ENCODE measurements at places on chromosomes 5 and 9.

- DNase-seq: no peak
Measured at GRCh38 chr9:36100532-36100931, 36.0 kb upstream of the GLIPR2 start.

DNA sequence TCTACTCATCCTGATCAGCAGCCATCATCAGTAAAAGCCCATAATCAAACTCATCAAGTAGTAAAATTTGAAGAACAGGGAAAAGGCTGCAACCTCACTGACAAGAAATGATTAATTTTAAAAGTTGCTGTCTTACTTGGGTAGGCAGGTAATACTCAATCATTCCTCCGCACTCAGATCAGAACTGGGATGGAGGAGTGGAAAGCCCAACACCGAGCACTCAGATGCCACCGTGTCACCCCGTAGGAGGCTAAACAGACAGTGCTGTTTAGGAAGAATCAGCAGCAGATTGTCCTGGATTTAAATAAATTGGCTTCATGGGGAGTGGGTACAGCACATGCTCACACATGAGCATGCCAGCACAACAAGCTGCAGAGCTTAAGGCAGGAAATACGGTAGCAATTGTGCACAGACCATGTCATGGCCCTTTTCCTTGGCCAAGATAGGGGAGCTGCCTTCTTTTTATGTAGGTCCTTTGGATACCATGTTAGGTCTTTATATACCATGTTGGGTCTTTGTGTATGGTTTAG, 92.6 kb upstream of the CDH6 start:
- no peak for DNase-seq

DNA sequence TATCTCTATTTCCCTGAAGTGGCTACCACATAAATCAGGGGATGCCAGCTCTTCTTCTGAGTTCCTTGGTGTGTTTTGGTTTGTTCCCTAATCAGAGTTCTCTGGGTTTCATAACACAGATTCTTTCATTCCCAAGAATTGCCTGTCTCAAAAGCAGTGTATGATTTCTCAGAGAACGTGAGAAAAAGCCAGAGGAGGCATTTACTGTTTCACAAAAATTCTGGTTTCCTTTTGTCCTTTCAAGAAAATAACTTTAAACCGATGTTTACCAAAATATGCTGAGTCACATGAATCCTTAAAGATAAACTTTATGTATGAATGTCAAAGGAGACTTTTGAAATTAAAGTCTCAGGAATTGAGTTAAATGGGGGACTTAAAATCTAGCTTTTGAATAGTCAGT, 314.3 kb downstream of the EBF1 start:
- DNase-seq: no peak

DNA sequence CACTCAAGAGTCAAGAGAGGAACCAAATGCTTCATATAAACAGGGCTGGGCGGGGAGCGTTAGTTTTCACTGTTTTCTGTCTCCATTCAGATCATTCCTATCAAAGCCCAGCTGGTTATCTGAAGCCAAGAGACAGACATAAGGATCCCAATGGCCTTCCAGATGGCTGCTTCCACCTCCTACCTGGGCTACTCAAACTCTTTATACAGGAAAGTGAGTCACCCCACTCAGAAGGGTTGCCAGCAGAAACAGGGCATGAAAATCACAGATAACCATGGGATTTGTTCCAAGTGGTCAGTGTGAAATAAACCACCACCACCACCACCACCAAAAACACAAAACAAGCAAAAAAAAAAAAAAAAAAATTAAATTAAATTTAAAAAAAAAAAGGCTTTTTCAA, 5.5 kb downstream of the PRSS3 start:
- no peak for DNase-seq

DNA sequence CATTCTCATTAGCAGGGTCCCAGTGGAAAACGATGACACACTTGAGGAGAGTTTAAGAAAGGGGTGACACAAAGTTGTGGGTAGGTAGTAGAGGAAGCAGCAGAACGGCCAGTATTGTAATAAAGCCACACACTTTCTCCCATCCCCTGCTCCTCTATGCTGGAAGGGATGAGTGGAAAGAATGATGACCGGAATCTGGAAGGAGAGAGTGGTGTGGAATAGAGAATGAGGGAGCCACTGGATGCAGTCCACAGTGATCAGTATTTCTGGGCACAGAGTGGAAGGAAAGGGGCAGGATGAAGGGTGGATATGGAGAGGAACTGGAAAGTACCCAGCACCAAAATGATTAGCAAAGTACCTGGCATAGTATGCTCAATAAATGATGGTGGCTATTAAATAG, 133.8 kb upstream of the DAB2 start:
- DNase-seq: no peak

DNA sequence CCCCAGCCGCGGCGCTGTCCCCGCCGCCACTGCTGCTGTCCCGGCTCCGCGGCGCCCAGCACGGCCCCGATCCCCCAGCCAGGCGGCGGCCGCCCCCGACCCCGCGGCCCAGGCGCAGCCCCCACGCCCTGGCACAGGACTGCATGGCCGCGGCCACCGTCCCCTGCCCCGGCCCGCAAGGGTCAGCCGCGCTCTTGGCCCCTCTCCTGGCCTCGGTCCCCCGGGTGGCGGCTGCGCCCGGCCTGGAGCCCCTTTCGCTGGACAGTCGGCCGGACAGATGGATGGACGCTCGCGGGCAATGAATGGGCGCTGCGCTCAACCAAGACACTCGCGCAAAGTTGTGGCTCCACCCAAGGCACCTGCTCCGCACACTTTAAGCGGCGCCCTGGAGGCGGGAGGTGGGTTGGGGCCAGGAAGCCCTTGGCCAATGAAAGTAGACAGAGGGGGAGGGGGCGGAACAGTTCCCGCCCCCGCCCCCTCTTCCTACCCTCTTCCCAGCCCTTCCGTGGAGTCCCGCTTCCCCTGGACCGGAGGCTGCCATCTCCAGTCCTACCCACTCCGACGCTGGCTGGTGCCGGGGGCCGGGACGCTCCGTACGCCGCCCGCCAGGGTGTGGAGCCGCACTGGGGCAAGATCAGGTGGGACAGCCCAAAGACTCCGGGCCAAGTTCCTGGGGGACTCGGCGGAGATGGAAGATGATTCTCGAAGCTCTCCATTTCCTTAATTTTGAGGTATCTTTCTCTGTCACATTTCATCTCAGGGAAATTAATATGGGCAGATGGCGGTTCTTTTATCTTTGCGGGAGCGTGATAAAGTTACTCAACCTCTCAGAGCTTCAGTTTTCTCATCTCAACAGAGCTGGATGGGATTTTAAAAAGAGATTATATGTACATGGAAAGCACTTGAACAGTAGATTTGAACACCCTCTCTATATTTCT, at the start of gene GLDC:
Gene GLDC (minus strand): TSS at position 375 of the 938 bp plus-strand sequence. CDS start 230 bp downstream, at position 145.
- peak; percentile 73 for DNase-seq

GRCh38 chr9:12708562-12709298, 15.5 kb downstream of the TYRP1 start:
- DNase-seq: no peak

- DNase-seq: no peak
Measured at GRCh38 chr9:124352616-124353015, 62.6 kb downstream of the PSMB7 start.

GRCh38 chr9:69554945-69555344, 117.2 kb downstream of the APBA1 start:
- DNase-seq: no peak

DNA sequence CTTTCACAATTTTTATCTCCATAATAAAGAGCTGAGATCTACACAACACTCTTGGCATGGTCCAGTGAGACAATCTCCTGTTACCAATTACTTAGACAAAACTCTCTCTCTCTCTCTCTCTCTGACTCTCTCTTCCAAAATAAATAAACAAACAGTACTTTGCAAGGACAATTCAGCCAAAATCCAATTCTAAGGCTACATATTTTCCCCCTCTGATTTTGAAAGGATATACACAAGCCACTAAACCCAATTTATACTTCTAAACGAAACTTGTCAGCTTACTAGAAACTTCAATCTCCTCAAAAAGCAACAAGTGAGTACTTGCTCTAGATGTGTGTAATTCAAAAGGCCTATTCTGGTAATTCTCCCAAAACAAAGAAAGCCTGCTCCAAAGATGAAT, 26.3 kb upstream of the TNPO1 start:
- no peak for DNase-seq

GRCh38 chr9:96386157-96386556, 2.6 kb upstream of the SLC35D2 start:
- DNase-seq: no peak

DNA sequence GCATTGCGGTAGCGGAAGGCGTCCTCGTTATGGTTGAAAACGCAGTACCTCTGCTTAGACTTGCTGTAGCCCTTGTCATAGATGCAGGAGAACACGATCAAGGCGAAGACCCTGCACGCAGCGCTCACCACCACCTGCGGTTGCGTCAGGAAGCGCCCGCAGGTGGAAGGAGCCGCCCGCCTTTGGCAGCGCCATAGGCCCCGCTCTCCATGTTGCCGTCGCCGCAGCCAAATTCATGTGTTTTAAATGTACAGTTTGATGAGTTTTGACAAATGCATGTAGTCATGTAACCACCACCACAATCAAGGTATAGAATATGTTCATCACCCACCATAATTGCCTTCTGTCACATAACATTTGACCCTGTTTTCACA, 84.9 kb upstream of the CEP78 start:
- DNase-seq: no peak

- peak; percentile 83 for DNase-seq
Measured at GRCh38 chr9:34380511-34381315, 4.0 kb upstream of the MYORG start.

DNA sequence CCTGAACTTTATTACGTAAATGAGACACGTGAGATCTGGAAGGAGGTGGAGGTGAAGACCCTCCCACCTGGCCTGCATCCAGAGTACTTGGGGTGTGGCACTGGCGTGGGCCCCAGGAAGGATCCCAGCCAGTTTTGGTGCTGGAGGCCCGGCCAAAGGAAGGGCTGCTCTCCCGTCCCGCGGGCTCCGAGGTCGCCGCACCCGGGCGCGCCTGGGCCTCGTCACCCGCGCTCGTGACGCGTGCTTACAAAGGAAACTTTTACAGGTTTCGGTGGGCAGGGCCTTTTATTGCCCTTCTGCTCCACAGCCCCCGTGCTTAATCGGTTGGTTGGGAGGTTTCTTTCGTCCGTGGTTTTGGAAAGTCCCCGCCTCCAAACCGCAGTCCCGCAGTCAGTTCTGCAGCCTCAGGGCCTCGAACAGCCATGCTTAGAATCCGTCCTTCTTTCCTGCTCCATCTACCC, 29.2 kb downstream of the CDKN2A start:
- DNase-seq: peak; percentile 74

DNA sequence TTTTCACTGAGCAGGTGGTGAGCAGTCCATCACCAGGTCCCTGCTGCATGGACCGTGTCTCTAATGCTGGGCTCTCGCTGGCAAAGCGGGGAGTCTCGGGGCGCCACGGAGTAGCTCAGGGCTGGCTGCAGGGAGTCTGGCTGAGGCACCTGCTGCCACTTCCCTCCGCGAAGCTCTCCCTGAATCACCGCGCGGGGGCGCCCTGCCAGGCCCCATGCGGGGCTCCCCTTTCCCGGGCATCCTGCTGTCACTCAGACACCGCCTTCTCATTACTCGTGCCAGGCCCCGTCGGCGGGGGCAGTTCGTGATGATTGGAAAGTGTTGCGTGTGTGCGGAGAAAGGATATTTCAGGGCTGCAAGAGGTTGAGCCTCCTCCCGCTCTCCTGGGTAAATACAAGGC, 335.8 kb downstream of the IRX2 start:
- DNase-seq: no peak

- DNase-seq: no peak
Measured at GRCh38 chr5:159514229-159514810, 184.0 kb upstream of the IL12B start.

DNA sequence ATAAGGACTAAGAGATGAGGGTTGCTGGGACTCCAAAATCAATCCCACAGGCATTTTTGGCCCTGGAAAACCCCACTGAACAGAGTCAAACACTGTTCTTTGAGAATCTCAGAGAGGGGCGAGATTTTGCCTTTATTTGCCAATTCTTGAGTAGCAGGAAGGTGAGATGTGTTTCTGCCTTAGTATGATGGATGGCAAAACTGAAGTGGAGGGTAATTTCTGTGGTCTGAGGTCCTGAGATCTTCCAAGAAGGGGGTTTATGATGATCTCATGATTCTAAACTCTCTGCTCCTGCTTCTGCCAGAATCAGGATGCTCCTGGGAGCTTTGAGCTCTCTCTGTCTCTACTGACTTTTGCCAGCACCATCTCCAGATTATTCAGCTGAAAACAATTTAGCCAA, 174.8 kb upstream of the CLINT1 start:
- no peak for DNase-seq

DNA sequence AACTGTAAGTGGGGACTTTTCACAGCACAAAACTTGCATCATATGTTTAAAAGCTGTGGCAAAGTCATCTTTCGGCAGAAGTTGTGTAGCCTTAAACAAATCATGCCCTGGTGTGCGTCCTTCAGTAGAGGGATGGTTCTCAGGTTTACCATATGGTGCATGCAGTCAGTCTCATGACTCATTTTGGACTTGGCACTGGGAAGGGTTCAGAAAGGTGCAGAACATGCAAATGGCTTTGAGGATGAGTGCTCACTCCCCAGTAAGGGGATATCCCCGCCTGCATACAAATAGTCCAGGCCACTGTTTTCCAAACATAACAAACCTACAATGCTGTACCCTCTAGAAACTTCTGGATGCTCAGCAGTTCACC, 260.3 kb downstream of the NDUFS4 start:
- DNase-seq: no peak

DNA sequence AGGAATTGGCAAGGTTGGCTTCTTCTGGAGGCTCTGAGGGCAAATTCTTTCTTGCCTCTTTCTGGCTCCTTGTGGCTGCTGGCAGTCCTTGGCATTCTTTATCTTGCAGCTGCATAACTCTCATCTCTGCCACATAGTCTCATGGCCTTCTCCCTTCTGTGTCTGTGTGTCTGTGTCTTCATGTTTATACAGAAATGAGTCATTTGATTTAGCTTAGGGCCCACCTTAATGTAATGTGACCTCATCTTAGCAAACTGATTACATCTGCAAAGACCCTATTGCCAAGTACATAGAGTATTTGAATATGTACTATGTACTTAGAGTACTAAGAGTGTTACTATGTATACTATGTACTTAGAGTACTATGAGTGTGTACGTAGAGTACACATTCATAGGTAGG, 122.5 kb downstream of the RFK start:
- no peak for DNase-seq

- no peak for DNase-seq
Measured at GRCh38 chr5:44675296-44675695, 133.5 kb upstream of the MRPS30 start.
